ENCODE measurements at places on chromosomes 1 and 21. TPM values are rescaled to one million over a fixed set of nuclear protein-coding genes. Genes with fewer than 3 reads are reported as not detected.

The C1orf210 gene
- not detected for total RNA-seq

The AIM2 gene
- 75.9 TPM for total RNA-seq

The GRHL3 gene
- not detected for total RNA-seq

The EYA3 gene
- 32.9 TPM for total RNA-seq

The TMEM125 gene
- not detected for total RNA-seq

Data from activated CD4-positive, alpha-beta T cell treated with anti-CD3 and anti-CD28 coated beads, Interleukin-2, amount 10 ng/mL, durations not matched to agents 24 days and 14 days (primary cell).